ENCODE measurements at places on chromosomes 7 and 10.

- no peak for DNase-seq
Observed at GRCh38 chr10:107576746-107577145, 412.2 kb upstream of the SORCS1 start.

DNA sequence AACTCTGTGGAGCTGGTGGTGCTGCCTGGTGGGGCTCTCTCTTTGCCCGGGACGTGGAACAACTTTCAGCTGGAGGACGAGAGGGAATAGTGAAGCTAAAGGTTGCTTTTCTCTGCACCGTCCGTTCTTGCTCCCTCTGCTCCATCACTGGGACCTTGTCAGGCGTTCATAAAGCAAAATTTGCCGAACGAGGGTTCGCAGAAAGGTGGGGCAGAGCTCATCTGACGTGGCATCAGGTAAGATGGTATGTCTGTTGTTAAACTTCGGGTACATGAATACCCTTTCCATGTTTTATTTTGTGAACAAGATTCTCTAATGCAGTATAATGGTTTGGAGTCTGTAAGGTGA, 416 bp downstream of the BBS9 start:
- no peak for DNase-seq

DNA sequence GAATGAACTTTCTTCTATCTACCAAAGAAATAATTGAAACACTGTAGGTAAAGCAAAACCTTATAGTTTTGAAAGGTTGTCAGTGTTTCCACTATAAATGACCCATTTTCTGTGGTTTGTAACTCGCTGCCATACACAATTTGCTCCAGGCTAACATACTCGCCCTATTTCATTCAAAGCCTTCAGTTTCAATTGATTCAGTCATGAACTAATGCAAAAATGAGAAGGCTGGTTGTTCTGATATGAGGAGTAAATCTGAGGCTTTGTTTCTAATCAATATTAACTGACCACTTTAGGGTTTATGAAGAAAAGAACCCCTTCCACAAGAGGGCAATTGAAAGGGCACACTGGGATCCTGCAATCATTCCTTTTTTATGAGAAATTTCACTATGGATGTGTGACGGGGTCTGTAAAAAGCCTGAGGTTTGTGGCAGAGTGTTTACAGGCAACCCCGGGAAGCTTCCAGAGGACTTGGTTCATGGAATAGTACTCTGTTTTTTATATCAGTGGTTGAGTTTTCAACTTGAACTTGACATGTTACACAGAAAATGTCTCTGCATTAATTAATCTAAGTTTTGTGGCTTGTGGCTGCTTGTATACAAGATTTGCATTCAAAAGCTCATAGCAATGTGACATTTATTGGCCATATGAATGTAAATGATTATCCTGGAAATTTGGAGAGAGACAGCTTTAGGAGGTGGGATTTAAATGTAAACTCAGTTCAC, 133.2 kb downstream of the NRP1 start:
- no peak for DNase-seq

DNA sequence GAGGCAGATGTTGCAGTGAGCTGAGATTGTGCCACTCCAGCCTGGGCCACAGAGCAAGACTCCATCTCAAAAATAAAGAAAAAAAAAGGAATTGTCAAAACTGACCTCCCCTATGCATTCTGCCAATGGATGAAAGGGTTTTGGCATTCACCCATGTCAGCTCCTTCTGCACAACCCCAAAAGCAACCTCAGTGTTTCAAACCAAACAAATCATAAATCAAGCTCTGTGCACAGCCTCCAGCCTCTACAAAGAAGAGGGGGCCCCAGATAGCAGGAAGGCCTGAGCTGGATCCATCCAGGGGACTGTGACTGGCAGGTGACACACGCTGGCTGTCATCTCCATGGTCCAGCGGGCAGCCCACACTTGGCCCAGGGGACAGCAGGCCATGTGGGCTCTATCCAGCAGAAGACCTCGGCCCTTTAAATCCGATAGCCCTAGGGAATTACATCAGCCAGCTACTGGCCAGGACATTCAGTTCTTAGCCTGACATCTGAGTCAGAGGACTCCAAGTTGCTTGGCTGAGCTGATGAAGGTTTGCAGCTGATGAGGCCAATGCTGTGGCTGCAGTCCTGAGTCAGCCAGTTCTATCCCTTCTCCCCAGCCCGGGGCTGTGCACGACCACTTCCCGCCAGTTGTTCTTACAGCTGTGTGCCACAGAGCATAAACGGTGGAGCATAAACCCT, 52.0 kb upstream of the FIGNL1 start:
- peak; percentile 26 for DNase-seq

- no peak for DNase-seq
Observed at GRCh38 chr7:47542051-47542450, 39.9 kb downstream of the TNS3 start.

All from fibroblast of skin of left quadriceps (primary cell).